ENCODE measurements at places on chromosomes 1 and 21.

DNA sequence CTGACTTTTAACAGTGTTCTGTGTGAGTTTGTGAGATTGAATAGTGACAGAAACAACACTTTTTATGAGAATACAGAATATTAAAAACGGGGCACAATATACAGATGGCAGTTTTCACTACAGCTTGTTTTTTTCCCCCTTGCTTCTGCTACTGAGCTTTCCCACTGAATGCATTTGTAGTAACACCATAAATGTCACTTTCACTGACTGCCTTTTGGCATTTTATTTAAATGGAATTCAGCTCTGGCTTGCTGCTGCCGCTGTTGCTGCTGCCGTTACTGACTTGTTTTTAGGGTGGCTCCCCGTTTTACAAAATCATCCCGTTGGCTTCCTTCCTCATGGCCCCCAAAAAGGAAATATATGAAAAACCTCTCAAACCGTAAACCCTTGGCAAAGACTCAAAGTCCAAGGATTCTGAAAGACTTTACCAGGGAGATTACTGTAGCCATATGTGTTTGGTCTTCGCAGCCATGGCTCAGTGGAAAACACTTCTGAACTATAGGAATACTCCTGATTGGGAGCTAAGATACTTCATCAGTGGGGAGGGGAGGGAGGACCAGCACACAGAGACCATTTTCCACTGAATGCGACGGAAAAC lies 151.0 kb downstream of the NUF2 start:
- no peak for DNase-seq

DNA sequence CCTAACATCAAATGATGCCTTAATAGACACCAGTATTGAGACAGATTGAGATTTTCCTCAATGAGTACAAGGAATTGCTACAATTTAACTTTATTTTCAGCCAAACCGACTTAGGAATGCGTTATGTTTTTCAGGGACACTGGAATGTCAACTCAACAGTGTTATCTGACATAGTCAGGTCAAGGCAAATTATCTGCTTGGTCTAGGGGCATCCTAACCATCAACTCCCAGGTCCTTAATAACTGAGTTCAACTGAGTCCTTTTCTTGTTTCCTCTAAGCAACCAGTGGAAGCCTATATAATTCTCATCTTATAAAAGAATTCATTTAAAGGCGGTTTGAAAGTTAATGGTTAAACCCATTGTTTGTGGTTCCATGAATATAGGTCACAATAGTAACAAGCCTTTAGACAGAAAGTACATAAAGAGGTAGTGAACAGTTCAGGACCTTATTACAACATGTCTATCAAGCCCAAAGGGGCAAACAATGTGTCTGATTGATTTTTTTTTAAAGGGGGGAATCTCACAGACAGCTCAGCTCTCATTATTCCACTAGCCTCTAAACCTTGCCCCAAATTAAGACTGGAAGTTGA lies 32.3 kb upstream of the NR5A2 start:
- DNase-seq = no peak

DNA sequence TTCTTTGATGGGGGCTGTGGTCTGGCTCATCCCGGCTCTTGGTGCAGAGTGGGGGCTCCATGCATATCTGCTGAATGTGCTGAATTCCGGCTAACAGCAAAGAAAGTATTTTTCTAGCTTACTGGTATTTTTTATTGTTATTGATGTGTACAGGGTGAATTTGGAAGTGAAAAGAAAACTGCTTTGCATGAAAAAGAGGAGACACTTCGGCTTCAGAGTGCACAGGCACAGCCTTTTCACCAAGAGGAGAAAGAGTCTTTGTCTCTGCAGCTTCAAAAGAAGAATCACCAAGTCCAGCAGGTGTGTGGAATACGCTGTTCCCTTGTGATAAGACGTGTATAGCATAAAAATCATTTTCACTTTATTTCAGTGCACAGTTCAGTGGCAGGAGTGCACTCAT lies 57.6 kb downstream of the PCNT start:
- DNase-seq = no peak

GRCh38 chr1:207991583-207992026 lies 80.7 kb upstream of the CD34 start:
- no peak for DNase-seq

DNA sequence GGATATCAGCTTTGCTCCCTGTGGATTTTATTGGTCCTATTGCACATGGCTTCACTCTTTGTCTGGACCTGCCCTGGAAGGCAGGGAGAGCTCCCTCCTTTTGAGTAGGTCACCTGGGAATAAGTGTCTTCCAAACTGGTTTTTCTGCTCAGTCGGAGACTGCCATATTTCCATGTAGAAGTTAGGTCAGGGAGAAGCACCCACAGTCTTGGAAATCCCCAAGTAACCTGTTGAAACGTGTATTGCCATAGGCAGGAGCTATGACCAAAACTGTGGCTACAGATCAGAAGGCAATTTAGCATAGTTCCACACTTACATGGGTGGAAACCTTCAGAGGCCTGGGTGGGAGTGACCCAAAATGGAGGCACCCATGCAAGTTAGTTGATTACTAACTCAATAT lies 3.5 kb upstream of the GNG12 start:
- DNase-seq = no peak

DNA sequence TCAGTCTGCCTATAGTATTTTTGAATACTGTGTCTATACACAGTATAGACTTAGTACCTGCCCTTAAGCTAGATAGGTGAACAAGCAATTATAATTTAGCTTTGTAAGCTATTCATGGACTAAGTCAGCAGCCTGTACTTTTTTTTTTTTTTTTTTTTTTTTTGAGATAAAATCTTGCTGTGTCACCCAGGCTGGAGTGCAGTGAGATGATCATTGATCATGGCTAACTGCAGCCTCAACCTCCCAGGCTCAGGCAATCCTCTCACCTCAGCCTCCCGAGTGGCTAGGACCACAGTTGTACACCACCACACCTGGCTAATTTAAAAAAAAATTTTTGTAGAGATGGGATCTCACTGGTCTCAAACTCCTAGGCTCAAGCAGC lies 17.3 kb downstream of the ITSN1 start:
- DNase-seq = no peak

DNA sequence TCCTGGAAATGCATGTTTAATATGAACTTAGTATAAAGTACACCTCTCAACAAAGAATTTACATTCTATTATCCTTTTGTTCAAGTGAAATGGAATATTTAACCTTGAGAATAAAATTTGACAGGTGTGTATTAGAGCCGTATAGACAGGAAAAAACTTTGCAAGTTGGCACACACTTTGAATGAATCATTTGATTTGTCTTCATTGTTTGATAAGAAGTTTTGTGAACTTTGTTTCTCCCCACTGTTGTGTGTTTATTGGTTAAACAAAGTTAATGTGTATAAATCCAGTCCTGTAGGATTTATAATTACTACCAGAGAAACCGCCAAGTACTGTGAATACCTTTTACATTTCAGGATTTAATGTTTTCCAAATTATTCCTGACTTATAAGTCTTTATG lies 2.0 kb downstream of the SYDE2 start:
- no peak for DNase-seq

- DNase-seq = no peak
Measured at GRCh38 chr1:234827656-234828055, 217.7 kb upstream of the IRF2BP2 start.

DNA sequence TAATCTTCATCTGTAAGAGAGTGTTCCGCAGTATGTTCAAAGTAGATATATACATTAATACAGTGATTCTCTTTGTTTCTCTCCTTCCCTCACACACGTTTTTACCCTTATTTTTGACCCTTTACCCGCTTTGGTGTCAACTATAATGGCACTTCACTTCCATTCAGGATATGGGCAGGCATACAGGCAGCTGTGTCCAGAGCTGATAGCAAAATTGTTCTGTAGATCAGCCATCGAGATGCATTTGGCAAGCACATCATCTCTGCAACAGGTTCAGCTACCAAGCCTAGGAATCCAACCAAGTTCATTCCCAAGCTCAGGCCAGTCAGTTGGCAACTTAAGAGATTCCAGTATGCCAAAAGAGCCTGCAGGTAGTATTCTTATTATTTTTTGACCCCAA lies 74.8 kb downstream of the FNBP1L start:
- no peak for DNase-seq

DNA sequence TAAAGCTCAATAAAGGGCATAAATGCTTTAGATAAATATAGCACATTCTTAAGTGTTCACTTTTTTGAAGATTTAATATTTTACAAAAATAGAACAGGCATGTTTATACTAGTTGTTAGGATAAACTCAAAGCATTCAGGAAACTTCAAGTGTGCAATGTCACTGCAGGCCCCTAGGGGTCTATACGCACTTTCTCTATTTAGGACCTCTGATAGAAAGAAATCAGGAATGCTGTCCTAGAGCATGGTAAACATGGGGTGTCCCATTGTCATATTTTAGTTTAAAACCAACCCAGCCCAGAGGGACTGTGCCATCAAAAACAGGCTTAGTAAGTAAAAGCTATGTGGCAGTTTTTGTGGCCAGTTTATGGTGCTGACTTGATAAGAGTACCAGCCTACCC lies 102.2 kb downstream of the BARHL2 start:
- DNase-seq = no peak

GRCh38 chr1:175632667-175633066 lies 110.7 kb downstream of the TNR start:
- DNase-seq = no peak

DNA sequence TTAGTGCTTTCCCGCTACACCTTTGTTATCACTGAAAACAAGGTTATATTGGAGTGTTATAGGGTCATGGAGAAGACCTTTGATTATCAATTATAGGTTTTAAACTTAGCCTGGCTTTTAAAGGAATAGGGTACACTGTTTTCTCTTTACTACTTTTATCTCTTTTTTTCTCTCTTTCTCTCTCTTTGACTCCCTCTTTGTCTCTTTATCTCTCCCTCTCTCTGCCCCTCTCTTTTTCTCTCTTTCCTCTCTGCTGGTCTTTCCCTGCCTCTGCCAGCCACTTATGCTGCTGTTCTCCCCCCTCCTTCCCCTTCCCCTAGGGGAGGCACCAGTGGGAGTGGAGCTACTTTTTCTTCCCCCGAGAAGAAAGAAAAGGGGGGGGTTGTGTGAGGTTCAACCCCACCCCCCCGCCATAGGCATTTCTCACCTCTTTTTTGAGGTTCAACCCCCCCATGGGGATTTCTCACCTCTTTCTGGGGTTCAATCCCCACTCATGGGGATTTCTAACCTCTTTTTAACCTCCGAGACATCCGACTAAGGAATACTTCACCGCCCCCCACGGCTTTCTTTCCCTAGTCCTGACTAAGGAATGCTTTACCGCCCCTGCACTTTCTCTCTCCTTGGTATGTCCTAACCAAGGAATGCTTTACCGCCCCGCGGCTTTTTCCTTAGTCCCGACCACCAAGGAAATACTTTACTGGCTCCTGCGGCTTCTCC lies 17.2 kb upstream of the ZBTB8B start:
- DNase-seq = peak; percentile 86

- DNase-seq = no peak
Measured at GRCh38 chr1:162458236-162458635, 39.4 kb upstream of the UHMK1 start.

DNA sequence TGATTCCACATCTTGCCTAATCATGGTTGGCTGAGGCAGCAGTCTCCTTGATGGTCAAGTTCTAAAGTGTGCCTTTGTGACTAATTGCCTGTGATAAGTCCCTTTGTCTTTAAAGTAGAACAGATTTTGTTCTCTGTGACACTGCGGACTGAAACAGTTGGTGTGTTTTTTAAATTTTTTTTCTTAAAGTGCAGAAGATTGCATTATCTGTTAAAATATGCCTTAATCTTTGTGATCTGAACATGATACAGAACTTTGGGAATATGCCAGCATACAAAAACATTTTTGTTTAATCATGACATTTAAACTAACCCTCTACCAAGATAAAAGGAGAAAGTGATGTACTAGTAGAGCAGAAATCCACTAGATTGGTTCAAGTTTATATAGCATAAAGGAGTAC lies 1260.6 kb upstream of the ADGRL2 start:
- DNase-seq = no peak

DNA sequence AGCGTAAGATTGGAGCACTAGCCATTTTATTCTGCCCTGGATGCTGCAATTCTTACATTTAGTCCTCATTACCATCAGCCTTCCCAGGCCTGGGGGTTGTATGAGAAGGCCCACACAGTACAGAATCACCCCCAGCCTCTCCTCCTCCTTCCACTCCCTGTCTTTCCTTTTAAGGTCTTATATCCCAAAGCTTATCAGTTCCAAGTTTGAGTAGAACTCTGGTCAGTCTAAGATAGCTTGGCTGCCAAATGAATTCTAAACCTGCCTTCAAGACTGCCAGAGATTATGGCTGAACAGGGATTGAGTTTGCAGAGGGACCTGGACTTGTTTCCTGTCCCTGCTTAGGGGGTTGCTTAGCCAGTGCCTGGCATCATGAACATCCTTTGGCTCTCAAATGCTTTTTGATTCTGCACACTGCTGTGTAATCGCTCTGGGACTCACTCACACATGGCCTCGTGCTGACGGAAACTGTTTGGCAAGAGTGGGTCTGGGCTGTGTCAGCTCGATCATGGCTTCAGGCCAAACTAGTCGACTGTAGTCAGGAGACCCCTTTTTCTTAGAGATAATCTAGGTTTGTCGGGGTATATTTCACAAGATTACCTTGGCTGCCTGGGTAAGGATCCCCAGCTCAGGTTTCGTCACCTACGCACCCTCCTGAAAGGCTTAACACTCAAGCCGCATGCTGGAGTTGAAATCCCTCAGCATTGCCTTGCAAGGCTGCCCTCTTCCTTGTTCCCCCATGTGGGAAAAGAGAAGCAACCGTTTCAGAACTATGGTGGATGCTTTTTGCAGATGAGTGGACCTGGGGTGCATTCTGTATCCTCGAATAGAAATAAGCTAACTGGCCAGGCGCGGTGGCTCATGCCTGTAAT lies 252.6 kb downstream of the NFIA start:
- no peak for DNase-seq

DNA sequence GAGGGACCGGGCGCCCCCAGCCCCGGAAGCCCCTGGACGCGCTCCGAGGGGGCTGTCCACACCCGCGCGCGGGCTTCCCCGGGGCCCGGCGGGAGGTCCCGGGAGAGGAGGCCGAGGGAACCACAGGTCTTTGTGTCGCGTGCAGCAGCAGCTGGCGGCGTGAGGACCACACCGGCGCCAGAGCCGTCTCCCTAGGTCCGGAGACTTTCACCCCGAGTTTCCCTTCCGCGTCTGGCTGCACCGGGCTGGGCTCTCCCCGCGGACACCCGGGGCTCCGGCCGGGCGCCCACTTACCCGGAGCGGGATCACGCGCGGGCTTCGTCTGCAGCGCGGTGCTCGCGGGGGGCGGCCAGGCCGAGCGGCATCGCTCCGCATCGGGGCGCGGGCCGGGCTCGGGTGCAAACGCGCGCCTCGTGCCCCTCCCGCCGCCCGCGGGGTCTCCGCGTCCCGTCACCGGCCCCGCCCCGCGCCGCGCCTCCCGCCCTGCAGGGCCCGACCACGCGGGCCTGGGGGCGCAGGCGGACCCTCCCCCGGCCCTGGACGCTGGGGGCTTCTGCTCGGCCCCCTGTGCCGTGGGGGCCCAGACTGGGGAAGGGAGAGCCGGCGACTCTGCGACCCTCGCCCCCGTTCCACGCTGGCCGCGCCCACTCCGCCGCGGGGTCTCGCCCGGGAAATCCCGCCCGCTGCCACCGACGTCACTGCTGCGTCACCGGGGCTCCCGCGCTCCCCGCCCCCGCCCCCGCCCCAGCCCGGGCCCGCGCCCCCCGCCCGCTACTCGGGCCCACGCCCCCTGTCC lies at the start of gene GNG4:
Gene GNG4, minus strand, starts transcription at position 417 of the 796 bp plus-strand sequence. CDS start 65,946 bp downstream, outside the sequence.
- DNase-seq = no peak

GRCh38 chr1:91523482-91523881 lies 22.8 kb downstream of the CDC7 start:
- peak; percentile 25 for DNase-seq

GRCh38 chr1:33914531-33914930 lies 50.7 kb downstream of the HMGB4 start:
- DNase-seq = no peak

- no peak for DNase-seq
Measured at GRCh38 chr1:192395895-192396294, 79.1 kb downstream of the RGS21 start.

All from EH (cell line).